ENCODE measurements at places on chromosomes 3 and 15. TPM values are rescaled to one million over a fixed set of nuclear protein-coding genes. Genes with fewer than 3 reads are reported as not detected.

The USP4 gene
- total RNA-seq, result 39.8 TPM

The NANOGP8 gene
- total RNA-seq, result 0.82 TPM

The ESYT3 gene
- not detected for total RNA-seq

The SPRED1 gene
- total RNA-seq, result 33.4 TPM

The CLDN16 gene
- 0.37 TPM for total RNA-seq

The SERPINI2 gene
- not detected for total RNA-seq

The GOLGA6A gene
- total RNA-seq, result not detected

The STIMATE gene
- 16.1 TPM for total RNA-seq

The CDHR4 gene
- 6.0 TPM for total RNA-seq

The TRH gene
- not detected for total RNA-seq

GRCh38 chr15:83066734-83067637, at the start of gene BTBD1:
BTBD1 (minus strand) TSS chr15:83067252; CDS start chr15:83067151, 101 bp downstream.
- peak; percentile 78 for DNase-seq

DNA sequence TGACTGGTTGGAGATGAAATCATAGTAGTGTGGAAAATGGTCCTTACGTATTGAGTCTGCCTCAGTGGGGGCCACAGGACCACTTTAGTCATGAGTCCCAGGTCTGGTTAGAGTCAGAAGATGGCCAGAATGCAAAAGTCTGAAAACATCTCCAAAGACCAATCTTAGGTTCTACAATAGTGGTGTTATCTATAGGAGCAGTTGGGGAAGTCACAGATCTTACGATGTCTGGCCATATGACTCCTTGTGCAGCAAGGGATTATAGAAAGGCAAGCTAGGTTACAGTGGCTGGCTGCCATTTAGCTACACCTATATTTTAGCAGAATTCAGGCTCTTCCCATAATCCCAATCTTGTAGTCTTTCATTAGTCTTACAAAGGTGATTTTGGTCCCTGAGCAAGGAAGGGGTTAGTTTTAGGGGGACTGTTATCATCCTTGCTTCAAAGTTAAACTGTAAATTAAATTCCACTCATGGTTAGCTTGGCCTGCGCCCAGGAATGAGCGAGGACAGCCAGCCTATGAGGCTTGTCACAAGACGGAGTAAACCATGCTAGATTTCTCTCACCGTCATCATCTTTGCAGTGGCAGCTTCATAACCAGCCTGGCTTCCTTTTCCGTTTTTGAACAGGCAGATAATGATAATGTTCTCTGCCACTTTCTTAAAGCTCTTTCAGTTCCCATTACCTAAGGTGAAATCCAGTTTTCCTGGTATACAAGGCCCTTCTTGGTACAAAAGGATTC, 134.1 kb downstream of the VPS8 start:
- DNase-seq, result no peak

- no peak for DNase-seq
Measured at GRCh38 chr15:60972866-60973265, 256.2 kb downstream of the RORA start.

DNA sequence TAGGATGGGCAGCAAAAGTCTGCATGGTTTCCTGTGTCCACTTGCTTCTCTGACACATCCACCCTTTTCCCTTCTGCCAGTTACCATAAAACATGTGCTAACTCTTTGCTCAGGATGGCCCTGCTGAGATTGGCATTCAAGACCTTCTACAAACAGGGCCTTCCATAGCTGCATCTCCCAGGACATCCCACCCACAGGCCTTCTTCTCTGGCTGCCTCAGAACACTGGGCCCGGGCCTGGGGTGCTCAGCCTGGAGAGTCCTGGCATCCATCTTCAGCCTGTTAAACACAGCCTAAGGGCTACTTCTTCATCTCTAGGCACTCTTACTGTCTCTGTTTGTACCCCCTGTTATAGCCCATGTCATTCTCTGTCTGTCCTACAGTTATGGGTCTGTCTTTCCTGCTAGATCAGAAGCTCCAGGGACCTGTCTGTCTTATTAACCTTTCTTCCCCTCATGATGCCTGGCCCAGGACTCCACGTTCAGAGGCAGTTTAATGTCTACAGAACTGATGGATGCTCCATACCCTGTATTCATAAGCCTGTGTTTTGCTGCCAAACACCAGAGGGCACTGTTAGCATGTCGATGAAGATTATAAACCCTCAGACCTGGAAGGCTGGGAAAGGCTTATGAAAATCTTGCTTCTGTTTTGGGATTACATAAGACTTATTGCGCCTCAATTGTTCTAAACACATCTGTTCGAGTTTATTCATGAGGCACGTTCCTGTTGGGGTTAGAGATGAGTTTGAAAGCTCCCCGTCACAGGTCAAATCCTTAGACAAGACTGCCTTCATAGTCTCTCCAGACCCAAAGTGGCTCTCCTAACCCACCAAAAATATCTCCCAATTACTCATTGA, 16.5 kb downstream of the SEMA3G start:
- DNase-seq, result peak; percentile 60

- DNase-seq, result no peak
Measured at GRCh38 chr3:58210761-58211460, at the start of gene DNASE1L3. DNASE1L3 (minus strand) TSS chr3:58210972; CDS start chr3:58210906, 66 bp downstream.

DNA sequence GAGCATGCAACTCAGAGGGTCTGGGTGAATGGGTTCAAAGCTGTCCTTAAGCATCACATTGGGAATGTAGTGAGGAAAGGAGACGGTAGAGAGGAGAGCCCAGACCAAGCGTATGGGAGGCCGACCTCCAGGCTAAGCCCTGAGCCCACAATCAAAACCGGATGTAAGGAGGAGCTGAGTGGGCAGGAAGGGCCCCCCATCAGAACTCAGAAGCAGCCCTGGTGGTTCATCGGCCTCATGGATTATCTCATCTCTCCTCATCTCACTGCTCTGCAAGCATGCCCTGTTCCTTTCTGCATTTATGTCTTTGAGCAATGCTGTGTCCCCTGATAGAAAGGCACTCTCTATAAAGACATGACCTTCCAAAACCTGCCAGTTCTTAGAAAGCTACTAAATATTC, 6.2 kb downstream of the HDC start:
- DNase-seq, result no peak

- DNase-seq, result no peak
Measured at GRCh38 chr3:6540981-6541380, 319.9 kb upstream of the GRM7 start.

DNA sequence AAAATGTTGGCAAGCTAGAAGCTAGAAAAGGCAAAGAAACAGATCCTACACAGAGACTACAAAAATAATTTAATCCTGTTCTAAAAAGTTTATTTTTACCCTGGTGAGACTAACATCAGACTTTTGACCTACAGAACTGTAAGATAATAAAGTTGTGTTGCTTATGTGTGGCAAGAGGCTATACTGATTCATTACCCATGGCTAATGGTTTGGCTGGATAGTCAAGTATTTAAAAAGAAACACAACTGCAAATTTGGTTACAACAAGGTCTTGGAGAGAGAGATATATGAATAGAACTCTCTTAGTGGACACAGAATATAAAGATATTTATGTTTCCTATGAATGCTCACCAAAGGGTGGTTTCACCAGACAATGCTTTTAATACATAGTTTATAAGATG, 364.2 kb upstream of the PLSCR5 start:
- DNase-seq, result no peak

DNA sequence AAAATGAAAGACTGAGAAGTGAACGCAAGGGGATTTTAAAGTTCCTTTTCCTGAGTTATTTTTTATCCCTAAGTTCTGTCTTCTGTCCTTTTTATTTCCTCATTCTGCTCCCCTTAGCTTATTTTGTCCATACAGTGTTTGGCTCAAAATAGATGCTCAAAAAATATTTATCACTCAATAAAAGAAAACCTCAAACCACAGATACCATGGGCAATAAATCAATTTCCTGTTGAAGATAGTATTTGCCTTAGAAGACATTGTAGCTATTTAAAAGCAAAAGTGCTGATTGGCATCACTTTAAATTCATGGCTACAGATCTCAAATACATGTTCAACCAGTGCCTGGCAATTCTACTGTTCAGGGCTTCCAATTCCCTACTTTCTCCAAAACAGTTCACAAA, 316.5 kb upstream of the ADAMTS9 start:
- DNase-seq, result no peak

- DNase-seq, result no peak
Measured at GRCh38 chr3:188584162-188584529, 430.2 kb downstream of the LPP start.

DNA sequence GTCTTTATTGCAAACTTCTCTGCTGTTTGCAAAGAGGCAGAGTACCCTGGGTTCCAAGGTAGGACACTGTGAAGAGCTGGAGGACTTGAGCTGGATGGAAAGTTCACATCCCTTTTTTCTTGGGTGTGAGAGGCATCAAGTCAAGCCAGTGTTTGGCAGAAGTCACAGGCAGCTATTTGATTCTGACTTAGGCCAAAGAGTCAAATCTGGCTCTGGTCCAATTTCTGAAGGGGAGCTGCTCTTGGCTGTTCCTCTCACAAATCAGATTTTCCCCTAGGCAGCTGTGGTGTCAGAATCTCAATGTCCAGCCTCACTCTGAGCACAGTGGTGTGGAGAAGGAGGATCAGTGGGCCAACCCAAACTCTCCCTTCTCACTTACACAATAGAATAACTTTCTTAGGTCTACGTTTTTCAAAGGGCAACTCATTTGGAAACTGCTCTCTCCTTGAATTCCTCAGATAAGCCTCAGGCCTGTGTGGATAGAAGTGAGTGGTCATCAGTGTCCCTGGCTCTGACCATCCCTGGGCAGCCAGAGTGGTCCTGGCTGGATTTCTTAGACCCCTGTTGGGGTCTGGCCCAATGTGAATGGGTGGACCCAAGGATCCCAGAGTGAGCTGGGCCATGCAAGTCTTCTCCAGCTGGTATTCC, 18.2 kb upstream of the AMOTL2 start:
- DNase-seq, result no peak

- no peak for DNase-seq
Measured at GRCh38 chr3:98038286-98038685, 3.2 kb upstream of the GABRR3 start.

- no peak for DNase-seq
Measured at GRCh38 chr15:100235030-100235617, 106.7 kb downstream of the ADAMTS17 start.

GRCh38 chr3:27219127-27219845, 149.9 kb downstream of the NEK10 start:
- no peak for DNase-seq

DNA sequence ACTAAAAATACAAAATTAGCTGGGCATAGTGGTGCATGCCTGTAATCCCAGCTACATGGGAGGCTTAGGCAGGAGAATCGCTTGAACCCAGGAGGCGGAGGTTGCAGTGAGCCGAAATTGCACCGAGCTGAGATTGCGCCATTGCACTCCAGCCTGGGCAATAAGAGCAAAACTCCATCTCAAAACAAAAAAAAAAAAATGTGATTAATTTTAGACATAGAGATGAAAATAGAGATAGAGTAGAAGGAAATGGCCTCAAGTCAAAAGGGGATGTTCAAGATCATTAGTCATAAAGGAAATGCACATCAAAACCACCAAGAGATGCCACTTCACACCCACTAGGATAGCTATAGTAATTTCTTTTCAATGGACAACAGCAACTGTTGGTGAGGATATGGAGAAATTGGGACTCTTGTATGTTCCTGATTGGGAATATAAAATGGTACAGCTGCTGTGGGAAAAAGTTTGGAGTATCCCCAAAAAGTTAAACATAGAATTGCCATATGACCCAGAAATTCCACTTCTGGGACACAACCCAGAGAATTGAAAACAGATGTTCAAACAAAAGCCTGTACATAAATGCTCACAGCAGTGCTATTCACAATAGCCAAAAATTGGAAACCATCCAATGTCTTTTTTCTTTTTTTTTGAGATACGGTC, 55.4 kb downstream of the ABHD2 start:
- DNase-seq, result no peak

DNA sequence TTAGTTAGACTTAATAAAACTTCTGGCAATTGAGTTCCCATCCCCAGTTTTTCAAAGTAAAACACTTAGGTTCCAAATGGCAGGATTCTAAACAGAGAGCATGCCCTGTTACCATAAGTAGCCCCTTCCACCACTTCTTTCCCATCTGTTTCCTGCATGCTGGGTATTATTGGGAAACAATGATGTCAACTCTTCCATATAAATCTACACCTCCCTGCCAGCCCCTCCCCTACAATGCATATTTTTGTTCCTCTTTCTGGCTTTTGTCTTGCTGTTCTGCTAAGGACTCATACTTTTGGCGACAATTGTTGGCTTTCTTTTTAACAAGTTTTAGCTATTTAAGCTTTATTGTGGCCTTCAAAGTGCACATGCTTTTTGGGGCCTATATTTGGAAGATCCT, 11.1 kb downstream of the ARHGAP31 start:
- DNase-seq, result no peak

GRCh38 chr3:184300378-184300720, 1.3 kb downstream of the PSMD2 start:
- DNase-seq, result no peak

DNA sequence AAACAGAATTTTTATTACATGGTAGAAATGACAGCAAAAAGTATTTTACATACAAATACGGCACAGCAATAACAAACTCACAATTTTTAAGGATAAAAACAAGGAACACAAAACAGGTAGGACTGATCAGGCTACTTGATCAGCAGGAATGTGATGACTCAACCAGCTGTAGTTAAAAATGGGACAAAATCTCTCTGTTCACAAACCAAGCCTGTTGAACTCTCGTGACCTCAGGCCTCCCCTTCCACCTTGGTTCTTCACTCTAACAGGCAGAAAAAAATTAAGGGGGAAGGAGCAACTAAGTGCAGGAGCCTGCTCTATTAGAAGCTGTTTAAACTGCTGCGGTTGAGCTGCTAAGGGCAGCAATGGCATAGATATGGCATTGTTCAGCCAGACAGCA, 18.7 kb downstream of the FBXL22 start:
- no peak for DNase-seq

- no peak for DNase-seq
Measured at GRCh38 chr3:124439603-124440002, 290.6 kb upstream of the UMPS start.

DNA sequence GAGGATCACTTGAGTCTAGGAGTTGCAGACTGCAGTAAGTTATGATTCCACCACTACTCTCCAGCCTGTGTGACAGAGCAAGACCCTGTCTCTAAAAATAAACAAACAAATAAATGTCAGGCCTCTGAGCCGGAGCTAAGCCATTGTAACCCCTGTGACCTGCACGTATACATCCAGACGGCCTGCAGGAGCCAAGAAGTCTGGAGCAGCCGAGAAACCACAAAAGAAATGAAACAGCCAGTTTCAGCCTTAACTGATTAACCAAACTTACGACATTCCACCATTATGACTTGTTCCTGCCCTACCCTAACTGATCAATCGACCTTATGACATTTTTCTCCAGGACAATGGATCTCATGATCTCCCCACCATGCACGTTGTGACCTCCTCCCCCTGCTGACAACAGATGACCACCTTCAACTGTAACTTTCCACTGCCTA, 32.5 kb upstream of the ZKSCAN7 start:
- no peak for DNase-seq

DNA sequence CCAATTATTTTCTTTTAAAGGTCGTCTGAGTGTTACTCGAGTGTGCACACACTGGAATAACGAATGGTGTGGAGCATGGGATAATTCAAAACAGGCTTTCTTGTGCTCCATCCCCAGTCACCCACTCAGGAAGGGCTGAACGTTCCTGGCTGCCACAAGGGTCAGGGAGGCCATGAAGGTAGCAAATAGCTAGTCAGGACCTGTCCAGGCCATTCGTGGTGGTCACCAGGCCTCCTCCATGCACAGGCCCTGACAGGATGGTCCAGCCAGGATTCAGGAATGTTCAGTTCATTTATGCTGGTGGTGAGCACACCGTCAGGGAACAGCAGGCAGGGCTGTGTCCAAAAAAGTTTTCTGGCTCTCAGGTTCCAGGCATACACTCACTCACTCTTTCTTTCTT, 11.7 kb upstream of the NR2E3 start:
- DNase-seq, result no peak
